Activated T-cell treated with anti-CD3 and anti-CD28 coated beads for 4 hours (primary cell): ENCODE measurements at places on chromosomes 1 and 21.
A peak's percentile ranks its signal among the peaks of the same experiment; 100 is the strongest.

DNA sequence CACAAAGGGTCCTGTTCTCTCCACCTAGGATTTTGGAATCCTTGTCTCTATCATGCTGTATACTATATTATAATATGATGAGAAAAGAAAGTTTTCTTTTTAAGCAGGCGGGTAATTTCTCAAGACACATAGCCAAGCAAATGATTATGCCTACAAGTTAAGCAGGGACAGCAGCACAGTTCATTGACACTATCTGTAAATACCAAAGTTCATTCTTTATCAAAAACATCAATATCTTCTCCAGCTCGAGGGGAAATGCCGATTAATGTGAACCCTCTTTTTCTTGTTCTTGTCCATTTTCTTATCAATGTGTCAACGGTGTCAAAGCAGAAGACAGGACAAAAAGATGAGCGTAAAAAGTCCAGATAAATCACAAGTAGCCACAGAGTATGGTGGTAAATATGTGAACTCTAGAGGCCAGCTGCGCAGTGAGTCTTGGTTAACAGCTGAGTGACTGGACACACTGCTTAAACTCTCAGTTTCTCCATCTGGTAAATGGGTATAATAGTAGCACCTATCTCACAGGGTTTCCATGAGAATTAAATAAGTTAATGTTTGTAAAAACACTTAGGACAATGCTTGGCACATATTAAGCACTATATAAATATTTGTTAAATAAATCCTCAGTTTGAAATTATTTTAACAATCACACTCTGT, 30.9 kb downstream of the LPAR3 start:
- no peak for DNase-seq

GRCh38 chr1:226662642-226663326, 76.3 kb downstream of the ITPKB start:
- peak; percentile 72 for DNase-seq

DNA sequence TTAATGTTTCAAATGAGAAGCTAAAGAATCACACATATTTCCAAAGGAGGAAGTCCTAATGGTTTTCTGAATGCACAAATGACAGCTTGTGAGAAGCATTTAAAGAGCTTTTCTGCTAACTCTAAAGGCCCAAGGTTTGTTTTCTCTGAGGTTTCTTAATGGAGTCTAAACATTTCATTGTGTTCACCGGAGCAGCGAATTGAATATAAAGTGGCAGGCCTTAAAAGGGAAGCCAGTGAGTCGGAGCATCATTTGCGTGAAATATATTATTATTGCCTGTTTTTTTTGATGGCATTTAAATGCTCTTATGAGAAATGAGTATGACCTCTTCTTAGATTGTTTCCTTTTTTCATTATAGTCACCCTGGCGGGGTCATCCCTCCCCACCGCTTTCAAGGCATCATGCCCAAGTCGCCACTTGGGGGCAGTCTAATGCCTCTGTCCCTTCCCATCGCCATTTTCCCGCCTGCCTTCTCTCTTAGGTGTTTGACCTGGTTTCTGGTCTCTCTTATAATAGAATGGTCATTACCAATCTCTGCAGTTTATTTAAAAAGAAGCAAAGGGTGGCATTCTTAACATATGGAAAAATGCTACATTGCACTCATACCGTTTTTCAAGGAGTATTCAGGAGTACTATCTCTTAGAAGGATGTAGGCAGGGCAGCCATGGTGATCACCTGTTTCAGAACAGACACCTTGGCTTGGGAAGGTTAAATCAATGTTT, 25.3 kb upstream of the OVAAL start:
- peak; percentile 43 for DNase-seq

DNA sequence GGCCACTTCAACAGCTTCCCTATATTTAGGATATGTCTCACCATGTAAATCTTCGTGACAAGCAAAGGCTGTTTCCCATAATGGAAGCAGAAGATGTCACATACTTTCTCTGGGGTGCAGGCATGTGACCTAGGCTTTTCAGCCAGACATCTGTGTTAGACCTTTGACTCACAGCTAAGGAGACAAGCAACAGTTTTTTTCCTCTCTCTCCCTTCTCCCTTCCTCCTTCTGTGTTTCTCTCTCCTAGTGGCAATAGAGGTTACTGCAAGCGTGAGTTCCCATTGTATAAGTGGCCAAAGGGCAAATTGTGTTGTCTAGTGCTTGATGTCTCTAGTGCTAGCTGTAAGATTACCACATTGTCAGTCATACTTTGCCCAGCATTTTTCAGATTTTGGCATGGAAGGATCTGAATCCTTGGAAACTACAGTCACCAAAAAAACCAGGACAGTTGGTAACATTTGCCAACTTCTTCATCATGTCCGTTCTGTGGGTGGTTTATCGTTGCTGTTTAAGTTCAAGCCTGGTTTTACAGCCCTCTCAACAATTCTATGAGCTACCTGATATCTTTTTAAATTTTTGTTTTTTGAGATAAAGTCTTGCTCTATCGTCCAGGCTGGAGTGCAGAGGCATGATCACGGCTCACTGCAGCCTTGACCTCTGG, 44.4 kb upstream of the RABGAP1L start:
- peak; percentile 17 for DNase-seq

- no peak for DNase-seq
Measured at GRCh38 chr21:29149808-29150425, 19.5 kb downstream of the MAP3K7CL start.

DNA sequence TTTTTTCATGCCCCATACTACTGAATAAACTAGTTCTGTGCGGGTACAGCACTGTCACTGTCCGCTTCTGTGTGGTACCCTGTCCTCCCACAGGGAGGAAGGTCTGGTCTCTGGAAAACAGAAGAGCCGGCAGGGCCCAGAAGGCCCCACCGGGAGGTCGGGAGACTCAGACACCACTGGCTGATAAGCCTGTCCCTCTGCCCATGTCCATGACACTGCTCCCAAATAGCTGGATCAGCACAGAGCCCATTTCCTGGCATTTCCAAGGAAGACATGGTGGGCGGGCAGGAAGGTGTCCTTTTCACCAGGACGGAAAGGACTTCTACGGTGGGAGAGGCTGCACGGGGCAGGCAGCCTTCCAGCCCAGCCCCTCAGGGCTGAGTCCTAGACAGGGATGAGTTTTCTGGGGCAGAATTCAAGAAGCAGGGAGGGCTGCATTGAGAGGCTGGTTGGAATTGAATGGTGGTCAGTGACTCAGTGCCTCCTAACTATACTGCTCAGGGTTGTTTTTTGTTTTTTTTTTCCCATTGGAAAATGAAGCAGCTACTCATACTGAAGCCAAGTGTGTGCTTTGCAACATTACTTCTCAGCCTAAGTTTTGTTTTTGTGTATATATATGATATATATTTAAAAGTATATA, 7.1 kb downstream of the PSRC1 start:
- DNase-seq: no peak

GRCh38 chr1:60541831-60542532, 468.4 kb upstream of the C1orf87 start:
- DNase-seq: no peak

DNA sequence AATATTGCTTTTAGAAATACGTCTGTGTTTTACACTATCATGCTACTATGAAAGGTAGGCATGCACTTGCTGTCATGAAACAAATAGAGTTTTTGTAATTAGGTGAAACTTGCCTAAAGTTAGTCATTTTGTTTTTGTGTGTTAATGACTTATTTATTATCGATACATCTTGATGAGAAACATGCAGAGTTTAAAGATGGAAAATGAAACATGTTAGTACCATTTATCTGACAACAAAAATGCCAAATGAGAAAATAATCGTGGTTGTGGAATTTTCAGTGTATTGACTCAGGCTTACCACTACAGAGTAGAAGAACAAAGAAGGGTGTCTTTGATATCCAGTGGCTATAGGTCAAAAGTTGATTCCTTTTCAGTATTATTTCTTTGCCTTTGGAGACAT, 105.5 kb downstream of the NCAM2 start:
- DNase-seq: no peak

DNA sequence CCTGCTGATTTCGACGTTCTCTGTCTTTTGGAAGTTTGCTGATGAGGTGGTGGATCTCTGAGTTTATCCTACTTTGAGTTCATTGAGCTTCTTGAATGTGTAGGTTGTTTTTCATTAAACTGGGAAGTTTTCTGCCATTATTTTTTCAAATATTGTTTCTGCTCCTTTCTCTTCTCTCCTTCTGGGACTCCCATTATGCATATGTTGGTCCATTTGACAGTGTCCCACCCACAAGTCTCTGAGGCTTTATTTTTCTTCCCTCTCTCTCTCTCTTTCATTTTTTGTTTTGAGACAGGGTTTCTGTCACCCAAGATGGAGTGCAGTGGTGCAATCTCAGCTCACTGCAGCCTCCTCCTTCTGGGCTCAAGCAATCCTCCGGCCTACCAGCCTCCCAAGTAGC, 11.7 kb downstream of the TNFRSF18 start:
- no peak for DNase-seq

- DNase-seq: no peak
Measured at GRCh38 chr1:228217551-228218344, 9.9 kb downstream of the OBSCN start.

- DNase-seq: no peak
Measured at GRCh38 chr1:53661496-53661895, 77.5 kb downstream of the GLIS1 start.

- no peak for DNase-seq
Measured at GRCh38 chr1:158185770-158186169, 5.1 kb downstream of the CD1D start.

DNA sequence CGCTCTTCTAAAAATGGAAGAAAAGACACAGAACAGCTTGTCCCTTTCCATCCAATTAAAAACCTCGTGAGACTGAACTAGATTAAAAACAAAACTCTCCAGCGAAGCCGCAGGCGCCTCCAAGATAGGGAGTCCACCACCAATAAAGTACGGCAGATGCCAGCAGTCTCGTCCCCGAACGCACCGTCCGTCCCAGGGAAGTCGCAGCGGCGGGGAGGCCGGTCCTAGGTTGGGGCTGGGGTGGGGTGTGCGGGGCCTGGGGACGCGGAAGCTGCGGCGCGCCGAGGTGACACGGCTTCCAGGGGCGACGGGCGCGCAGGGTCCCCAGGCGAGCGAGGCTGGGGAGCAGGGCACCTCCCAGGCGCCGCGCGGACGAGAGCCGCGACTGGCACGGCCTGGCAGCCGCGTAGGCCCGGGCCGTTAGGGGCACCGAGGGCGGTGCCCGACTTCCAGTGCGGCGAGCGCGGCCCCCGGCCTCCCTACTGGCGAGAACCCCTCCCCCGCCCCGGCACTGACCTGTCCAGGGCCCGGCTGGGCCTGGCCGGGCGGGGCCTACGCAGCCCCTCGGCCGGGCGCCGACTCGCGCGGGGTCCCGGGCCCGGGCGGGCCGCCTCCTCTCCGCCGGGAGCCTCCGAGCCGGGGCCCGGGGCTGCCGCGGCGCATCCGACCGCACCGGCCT, 28.3 kb upstream of the A3GALT2 start:
- DNase-seq: peak; percentile 21

DNA sequence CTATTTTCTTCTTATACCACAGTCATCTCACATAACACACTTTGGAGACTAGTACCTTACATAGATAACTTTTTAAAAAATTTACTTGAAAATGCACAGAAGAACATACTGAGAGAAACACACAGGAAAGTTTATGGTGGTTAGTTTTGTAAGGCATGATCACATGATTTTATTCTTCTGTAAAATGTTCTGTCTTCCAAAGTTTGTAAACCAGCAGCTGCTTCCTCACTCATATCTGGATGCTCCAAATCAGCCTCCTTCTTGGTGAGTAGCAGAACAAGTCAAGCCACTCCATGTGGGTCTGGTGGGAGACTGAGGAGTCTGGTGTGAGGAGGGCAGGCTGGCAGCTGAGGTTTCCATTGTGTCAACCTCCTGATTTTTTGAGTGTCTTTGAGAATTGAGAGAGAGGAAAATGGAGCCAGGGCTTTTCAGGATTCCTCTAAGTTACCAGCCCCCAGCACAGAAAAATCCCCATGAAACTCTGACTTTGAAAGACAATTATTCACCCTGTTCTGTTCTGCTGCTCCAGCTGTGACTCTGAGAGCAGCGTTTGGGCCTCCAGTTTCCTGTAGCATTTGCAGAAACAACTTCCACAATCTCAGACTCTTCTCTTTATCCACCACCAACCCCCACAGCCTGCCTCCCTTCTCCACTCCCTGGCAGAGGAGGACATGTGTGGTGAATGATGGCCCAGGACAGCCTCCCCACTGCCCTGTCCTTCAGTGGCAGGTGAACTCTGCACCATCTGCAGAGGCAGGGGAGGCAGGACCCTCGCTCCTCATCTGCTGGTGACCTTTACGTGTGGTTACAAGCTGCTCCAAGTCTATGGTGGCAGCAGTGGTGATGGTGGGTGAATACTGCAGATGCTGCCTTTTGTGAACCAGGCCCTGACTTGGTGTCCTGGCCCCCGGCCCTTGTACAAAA, 82.3 kb downstream of the FCRL5 start:
- no peak for DNase-seq

DNA sequence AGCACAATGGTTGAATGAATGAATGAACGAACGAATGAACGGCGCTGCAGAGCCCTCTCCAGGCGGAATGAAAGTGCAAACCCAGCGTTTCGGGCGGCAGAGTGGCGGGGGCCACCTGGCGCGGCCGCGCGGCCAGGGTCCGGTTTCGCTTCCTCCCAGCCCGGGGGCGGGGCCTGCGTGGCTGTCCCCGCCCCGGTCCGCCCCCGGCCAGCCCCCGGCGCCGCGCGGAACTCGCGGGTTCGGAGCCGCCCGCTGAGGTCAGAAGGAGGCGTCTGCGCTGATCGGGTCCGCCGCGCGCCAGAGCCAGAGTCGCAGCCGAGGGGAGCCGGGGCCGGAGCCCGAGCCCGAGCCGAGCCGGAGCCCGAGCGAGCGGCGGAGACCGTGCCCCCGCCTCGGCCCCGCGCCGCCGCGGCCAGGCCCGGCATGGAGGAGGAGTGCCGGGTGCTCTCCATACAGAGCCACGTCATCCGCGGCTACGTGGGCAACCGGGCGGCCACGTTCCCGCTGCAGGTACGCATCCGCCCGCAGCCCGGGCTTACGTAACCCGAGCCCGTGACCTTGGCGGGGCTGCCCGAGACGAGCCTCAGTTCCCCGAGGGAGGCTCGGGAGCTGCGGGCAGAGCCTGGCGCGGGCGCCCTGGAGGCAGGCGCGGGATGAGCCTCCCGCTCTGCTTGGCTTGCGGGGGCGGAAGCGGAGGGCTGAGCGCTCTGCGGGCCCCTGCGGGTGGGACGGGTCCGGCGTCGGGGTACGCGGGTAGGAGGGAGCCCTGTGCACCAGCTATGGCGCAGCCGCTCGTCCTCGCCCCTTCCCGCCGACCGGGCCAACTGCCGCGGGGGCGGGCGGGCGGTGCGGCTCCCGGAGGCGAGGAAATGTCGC, at the start of gene PDXK:
Gene PDXK, plus strand, starts transcription at position 258 of the 876 bp plus-strand sequence. Its CDS starts 166 bp downstream, at position 424.
- DNase-seq: peak; percentile 64

- no peak for DNase-seq
Measured at GRCh38 chr1:58596631-58597052, 19.6 kb upstream of the TACSTD2 start.
